ENCODE measurements at places on chromosomes 5 and 9. TPM values are rescaled to one million over a fixed set of nuclear protein-coding genes. Genes with fewer than 3 reads are reported as not detected.

DNA sequence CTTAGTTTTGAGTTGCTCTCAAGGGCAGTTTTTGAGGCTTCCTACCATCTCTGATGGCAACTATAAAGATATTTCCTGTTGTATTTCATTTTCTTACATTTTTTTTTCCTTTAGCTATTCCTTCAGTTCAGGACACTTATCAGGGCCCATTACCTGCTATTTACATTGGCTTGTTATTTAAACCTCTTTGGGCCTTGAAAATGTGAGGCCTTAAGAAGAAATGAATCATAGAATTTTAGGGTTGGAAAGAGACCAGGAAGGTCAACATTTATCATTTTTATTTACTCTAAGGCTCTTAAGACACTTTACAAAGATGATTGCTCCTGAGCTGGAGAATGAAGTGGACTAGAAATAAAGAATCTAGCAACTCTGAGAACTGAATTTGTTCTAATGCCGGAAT lies 335.2 kb downstream of the DTWD2 start:
- no peaks in the 10 kb centered on the region for H3K4me1 ChIP-seq
- no peak overlapping the region for H3K4me3 ChIP-seq
- H3K27ac ChIP-seq, result no peak overlapping the region
- no peak for DNase-seq
- H3K36me3 ChIP-seq, result peaks cover 6% of the 10 kb centered on the region
- no peaks in the 10 kb centered on the region for H3K27me3 ChIP-seq

ENTREP1 gene
- total RNA-seq, result not detected

GFI1B gene
- not detected for total RNA-seq

DNA sequence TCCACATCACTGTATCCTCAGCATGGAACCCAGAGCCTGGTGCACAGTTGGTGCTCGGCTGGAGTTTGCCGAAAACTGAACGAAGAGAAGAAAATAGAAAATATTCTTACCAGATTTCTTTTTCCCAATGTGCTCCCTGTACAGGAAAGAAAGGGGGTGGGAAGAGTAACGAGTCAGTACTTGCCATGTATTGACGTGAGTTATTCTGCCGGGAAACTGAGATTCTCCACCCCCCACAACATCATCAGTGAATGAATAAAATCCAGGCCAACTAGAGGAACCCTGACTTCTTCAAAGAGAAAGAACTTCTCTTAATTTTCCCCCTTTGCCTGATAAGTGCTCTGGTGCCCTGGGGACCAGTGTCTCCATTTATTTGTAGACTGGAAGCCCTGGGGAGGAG lies 80.6 kb downstream of the SH3PXD2B start:
- H3K4me3 ChIP-seq, result no peak overlapping the region
- no peak overlapping the region for H3K27ac ChIP-seq
- peaks cover 7% of the 10 kb centered on the region for H3K36me3 ChIP-seq

DNA sequence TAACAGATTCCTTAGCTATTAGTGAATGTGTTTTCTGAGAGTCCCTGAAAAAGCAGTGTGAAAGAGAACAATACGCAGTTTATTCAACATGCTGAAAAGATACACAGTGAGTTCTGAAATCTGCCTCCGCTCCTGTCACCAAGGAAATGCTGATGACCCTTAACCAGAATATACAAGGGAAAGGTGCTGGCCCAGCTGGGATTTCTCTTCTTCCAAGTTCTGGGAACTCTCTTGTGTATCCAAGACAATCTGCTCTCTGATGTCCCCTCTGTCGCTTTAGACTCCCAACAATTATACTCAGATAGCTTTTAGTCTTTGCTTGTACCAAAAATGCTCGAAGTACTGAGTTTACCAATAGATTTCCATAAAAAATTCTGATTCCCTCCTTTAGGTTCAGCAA lies 214.9 kb downstream of the TMEM167A start:
- H3K4me1 ChIP-seq, result no peaks in the 10 kb centered on the region
- H3K27ac ChIP-seq, result no peak overlapping the region
- DNase-seq, result no peak
- no peak overlapping the region for H3K4me3 ChIP-seq
- H3K27me3 ChIP-seq, result no peaks in the 10 kb centered on the region

PCDHB3 gene
- not detected for total RNA-seq

DNA sequence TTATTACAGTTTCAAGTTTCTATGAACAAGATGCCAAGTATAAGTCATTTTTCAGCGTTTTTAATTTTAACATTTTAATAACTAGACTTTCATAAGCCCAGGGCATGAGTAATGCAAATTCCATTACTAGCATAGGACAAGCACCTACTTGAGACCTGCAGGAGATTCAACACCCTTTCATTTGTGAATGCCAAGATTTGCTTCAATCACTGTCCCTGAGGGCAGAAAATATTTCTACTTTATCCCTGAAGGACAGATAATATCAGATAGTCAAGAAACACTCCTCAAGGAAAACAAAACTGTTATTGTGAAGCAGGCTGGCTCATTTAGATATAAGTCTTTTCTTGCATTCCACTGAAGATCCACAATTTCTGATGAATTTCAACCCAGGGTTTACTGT lies 27.7 kb upstream of the ZNF622 start:
- peaks cover 6% of the 10 kb centered on the region for H3K36me3 ChIP-seq
- no peak overlapping the region for H3K27ac ChIP-seq
- H3K4me3 ChIP-seq, result no peak overlapping the region
- peaks cover 5% of the 10 kb centered on the region for H3K4me1 ChIP-seq
- H3K27me3 ChIP-seq, result no peaks in the 10 kb centered on the region
- no peak for DNase-seq

DNA sequence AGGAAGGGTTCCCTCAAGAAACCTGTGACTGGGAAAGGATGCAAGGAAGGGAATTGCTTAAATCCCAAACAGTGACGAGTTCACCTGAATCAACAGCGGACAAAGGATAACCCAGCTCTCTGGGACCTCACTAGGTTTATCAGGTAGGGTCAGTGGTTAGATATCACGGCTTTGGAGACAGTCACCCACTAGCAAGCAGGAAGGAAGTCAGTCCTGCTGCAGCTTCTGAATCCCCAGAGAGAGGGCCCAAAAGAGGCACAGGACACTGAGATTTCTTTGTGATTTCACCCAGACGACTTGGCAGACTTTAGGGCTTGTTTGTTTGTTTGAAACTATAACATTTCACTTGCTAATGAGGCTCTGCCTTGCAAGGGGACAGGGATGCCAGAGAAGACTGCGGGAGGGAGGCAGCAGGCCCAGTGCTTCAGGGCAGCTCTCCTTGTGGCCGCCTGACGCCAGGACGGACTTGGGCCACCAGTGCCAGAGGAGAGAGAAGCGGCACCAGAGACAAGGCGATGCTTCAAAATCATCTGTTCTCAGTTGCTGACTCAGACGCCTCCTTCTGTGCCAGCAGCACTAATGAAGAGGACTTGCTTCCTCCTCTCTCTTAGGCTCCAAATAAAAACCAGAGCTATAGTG lies 275.6 kb upstream of the SLC30A5 start:
- H3K36me3 ChIP-seq, result no peaks in the 10 kb centered on the region
- H3K4me1 ChIP-seq, result no peaks in the 10 kb centered on the region
- no peak overlapping the region for H3K27ac ChIP-seq
- H3K27me3 ChIP-seq, result no peaks in the 10 kb centered on the region
- DNase-seq, result no peak

- DNase-seq, result no peak
- H3K27ac ChIP-seq, result peak overlapping the region; percentile 42
- no peak overlapping the region for H3K4me3 ChIP-seq
- peaks cover 42% of the 10 kb centered on the region for H3K4me1 ChIP-seq
- H3K36me3 ChIP-seq, result peaks cover 6% of the 10 kb centered on the region
Measured at GRCh38 chr5:65955746-65956145, 29.4 kb downstream of the ERBIN start.

All from activated T-cell treated with anti-CD3 and anti-CD28 coated beads, Interleukin-2, amount 50 U/mL, for 72 hours (primary cell).